ENCODE measurements at places on chromosomes 13 and 19. TPM values are rescaled to one million over a fixed set of nuclear protein-coding genes. Genes with fewer than 3 reads are reported as not detected.
A peak's percentile ranks its signal among the peaks of the same experiment; 100 is the strongest.

GRCh38 chr13:50844084-50844875 lies 788 bp upstream of the DLEU7 start:
- no peak for DNase-seq

GRCh38 chr13:67833564-67833963 lies 603.4 kb upstream of the PCDH9 start:
- no peak for DNase-seq

GRCh38 chr13:20671789-20672188 lies 31.7 kb upstream of the IL17D start:
- DNase-seq: no peak

- DNase-seq: no peak
Measured at GRCh38 chr13:35822666-35823065, 308.5 kb downstream of the DCLK1 start.

DNA sequence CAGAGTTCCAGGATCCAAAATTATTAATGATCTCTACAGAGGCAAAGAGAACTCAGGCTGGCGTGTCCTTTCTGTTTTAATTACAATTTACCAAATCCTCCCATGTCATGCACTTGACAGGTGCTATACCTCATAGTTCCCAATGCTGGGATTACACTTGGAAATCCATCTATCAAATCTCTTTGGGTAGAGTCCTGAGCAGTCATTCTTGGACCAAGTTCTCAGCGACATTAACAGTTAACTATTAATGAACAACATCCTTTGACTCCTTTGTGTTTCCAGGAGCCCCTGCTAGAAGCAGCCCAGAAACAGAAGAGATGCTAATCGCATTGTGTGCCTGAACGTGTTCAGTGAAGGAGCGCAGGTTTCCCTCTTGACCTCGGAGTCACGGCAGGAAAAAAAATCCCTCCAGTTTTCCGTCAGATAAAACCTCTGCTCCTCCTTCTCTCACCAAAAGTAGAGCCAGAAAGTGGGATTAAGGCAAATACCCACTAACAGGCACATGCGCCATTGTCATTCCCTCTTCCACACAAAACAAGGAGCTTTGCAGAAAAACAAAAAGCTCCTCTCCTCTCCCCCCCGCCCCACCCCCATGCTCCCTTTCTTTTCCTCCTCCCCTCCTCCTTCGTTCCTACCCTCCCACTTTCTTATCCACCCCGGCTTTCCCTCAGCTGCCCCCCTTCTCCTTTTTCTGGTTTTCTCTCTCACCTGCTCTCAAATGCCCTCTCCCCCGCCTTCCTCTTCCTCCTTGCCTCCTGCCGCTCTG lies 224.7 kb downstream of the ZIC5 start:
- DNase-seq: no peak

- no peak for DNase-seq
Measured at GRCh38 chr19:17564781-17565180, 9.3 kb downstream of the COLGALT1 start.

DNA sequence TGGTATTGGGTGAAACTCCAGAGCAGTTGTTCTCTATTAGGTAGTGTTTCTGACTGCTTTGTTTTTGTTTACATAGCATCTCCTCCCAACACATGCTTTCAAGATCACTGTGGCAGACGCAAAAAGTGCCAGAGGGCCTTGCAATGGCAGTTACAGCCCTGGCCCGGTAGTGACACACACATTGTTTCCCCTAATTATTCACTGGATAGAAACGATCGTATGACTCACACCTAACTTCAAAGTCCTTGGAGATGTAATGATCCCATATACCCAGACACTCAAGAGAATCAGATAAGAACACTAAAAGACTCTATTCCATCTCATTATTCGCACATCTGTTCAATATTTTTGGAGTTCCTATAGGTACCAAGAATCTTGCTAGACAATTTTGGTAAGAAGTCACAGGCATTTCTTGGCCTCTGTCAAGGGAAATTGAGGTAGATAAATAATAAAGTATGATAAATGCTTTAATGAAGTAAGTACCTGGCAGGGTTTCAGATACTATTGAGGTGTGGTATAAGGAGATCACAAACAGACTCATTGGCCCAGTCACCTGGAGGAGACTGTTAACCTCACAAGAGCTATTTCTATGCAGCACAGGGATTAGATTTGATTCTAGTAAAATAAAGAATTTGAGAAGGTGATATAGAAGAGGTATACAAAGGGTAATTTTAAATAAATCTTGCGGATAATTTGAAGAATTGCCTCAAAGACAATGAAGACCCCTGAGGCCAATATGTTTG lies 485.3 kb downstream of the SLITRK6 start:
- no peak for DNase-seq

DNA sequence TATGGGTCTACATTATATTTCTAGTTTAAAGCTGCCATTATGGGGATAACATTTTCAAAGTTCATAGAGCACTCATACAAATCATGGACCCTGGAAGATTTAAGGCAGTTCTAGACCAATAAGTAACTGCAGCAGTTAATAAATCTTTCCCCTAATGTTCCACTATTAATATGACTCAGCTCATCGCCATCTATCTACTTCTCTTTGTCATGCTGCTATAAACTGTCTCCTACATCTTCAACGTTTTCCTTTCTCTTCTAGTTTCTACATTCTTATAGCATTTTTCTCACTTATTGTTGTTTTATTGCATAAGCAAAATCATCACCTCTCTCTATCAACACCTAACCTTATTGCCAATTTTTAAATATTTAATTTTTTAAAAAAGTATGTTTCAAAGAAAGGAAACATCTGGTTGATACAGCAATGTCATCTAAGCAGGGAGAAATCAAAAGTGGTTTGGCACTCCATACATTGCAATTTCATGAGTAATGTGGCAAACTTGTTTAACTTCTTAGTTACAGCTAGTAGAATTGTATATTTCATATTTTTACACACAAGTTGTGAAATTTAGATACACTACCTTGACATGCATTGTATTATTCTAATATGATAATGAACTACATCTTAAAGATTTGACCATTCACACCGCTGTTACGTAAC lies 1500.4 kb upstream of the MIR17HG start:
- no peak for DNase-seq

DNA sequence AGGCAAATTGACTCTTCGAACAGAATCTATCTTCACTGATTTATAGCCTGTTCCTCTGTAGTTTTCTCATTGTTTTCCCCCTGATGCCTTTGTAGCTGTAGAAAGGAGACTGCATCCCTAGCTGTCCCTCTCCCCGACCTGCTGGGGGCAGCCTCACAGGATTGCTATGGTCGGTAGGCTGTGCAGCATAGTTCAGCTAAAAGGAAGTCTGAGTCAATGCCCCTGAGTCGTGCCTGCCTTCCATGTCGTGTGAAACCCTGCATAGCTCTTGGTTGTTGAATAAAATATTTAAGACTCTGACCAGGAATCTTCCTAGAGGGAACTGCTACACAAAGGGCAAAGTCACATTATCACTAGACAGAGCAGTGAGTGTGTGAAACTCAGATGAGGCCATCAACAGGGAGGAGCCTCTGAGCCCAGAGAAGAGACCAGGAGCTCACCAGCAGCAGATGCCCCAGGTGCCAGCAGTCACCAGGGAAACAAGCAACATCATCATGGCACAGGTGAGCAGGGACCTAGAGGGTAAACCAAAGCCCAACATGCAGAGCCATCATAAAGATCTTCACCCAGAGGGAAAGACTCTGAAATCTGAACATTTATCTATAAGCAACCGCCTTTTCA lies 108.4 kb upstream of the NBEA start:
- DNase-seq: no peak

DNA sequence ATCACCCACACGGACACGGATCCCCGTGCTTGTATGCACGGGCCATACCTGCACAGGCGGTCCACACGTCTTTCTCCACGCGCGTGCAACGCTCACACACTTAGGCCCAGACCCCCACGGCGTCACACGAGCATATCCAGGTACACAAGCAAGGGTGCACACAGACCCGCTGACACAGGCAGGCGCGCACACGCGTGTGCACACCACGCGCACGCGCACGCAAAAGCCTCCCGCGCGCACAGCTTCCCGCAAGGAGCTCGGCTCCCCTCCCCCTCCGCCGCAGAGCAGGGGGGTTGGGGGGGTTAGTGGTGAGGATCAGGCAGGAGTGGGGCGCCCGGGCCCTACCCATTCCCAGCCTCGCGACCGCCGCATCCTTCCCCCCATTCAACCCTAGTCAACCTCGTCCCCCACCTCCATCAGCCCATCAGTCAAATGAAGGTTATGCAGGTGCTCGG lies 407 bp downstream of the RAB3A start:
- peak; percentile 77 for DNase-seq

DNA sequence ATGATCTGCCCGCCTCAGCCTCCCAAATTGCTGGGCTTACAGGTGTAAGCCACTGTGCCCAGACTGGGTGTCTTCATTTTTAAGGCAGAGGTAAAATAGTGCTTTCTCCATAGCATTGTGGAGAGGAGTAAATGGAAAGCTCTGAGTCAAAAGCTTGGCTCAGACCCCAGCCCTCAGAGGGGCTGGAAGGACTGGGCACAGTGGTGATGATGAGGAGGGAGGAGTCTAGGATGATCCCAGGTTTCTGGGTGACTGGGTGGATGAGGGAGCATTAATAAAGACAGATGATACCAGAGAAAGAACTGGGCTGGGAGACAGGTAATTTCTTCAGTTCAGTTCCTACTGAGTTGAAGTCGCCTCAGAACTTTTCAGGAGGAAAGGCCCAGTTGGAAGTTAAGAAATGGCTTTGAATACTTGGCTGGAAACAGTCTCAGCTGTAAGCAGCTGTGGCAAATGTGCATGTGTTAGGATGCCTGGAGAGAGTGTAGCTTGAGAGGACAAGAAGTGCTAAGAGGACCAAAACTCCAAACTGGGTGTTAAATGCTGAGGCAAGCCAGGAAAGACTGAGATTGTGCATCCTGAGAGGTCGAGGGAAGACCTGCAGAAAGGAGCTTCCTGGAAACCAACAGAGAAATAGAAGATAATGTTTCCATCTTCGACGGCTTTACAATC lies 37.1 kb upstream of the MEDAG start:
- no peak for DNase-seq

DNA sequence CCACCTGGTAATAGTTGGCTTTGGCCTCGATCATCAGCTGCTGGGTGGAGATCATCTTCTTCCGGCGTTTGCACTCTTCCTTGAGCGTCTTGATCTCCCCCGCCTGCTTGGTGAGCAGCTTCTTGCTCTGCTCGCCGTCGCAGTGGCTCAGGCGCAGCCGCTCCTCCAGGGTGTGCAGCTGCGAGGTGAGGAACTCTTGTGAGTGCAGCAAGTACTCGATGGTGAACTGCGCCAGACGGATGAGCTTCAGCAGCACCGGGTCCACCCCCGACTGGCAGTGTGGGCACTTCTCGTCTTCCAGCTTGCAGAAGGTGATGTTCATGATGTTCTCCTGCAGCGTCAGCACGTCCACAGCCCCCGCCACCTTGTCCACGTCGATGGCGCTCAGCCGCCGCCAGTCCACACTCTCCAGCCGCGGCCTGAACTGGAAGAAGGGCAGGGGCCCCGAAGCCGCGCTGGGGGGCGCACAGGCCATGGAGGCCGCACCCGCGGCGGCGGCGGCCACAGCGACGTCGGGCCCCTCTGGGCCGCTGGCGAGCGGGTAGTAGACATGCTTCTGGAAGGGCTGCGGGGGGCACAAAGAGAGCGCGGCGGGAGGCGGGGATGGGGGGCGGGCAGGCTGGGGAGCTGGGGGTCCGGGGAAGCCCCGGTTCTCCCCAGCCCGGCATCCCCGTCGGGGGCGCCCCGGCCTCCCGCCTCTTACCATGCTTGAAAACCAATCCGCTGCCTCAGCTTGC lies 3.0 kb downstream of the DZIP1 start:
- no peak for DNase-seq

GRCh38 chr13:25965596-25965995 lies 86.2 kb downstream of the SHISA2 start:
- no peak for DNase-seq

- no peak for DNase-seq
Measured at GRCh38 chr19:29247051-29247450, 34.1 kb upstream of the UQCRFS1 start.

DNA sequence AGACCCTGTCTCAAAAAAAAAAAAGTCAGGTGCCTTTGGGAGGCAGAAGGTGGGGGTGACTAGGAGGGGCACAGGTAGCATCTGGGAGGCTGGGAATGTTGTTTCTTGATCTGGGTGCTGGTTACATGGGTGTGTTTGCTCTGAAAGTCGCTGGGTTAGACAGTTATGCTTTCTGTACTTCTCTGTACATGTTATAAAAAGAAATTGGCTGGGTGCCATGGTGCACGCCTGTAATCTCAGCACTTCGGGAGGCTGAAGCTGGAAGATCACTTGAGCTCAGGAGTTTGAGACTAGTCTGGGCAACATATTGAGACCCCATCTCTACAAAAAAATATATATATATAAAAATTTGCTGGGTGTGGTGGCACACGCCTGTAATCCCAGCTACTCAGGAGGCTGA lies 15.1 kb downstream of the NOSIP start:
- no peak for DNase-seq

- no peak for DNase-seq
Measured at GRCh38 chr13:41809962-41810361, 150.9 kb downstream of the VWA8 start.

GRCh38 chr19:46631481-46631880 lies 4.5 kb downstream of the GNG8 start:
- no peak for DNase-seq

DNA sequence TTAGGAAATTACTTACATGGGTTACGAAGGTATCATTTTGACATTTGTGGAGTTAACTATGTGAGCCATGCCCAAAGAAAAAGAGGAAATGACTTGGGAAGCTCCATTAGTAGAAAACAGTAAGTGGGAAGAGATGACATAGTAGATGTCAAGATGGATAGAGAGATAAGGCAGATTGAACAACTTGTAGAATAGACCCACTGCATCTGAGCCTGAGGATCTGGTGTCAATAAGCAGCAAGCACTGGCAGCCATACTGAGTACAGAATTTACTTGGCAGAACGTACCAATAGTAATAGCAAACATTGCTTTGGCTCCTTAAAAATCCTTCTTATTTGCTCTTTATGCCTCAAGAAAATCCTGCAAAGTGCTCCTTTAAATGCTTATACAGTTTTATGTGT lies 203.8 kb downstream of the GPC6 start:
- no peak for DNase-seq

GRCh38 chr19:2983351-2984214 lies 6.2 kb downstream of the TLE6 start:
- no peak for DNase-seq

GRCh38 chr13:24036115-24036514 lies 124.4 kb upstream of the SPATA13 start:
- no peak for DNase-seq

- DNase-seq: no peak
Measured at GRCh38 chr13:90706631-90707030, 640.9 kb upstream of the MIR17HG start.

- DNase-seq: peak; percentile 63
Measured at GRCh38 chr19:58544591-58545285, 874 bp downstream of the TRIM28 start.

DNA sequence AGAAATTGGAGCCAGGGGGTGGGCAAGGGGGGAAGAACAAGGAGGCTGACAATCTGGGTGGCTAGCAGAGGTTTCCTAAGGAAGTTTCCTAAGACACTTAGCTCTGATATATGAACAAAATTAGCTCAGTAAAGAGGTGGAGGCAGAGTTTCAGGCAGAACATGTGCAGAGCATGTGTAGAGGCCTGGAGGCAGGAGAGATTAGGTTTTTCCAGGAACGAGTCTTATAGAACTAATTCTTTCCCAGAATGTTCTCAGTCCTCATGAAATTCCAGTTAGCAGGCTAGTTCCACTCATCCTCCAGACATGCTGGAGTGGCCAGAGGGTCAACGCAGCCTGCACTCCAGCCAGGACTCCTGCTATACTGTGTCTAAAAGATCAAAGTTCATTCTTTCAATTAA lies 184.7 kb downstream of the LACC1 start:
- no peak for DNase-seq

The ZNF565 gene
- total RNA-seq: 3.7 TPM

The PRX gene
- total RNA-seq: 51.5 TPM

The ZNF677 gene
- 15.8 TPM for total RNA-seq

The SHANK1 gene
- 0.71 TPM for total RNA-seq
